ENCODE measurements at places on chromosomes 2 and 18.

DNA sequence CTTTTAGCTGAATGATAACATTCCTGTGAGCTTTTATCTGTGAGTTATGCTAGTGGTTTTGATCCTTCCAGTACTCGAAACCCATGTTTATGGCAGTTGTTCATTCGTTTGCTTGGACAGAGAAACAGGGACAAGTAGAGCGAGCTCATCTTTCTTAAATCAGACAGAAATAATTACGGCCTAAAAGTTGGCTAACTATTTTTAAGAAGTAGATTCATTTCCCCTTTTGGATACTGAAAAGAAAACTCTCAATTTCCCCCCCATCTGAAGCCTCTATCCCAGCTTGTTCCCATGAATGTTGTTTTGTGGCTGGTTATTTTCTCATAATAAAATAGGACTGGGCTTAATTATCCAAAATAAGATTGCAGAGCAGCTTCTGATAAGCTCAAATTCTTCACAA is 67.1 kb downstream of the ANTXR1 start:
- no peak for DNase-seq

- no peak for DNase-seq
Measured at GRCh38 chr2:107740300-107740699, 86.4 kb upstream of the RGPD4 start.

DNA sequence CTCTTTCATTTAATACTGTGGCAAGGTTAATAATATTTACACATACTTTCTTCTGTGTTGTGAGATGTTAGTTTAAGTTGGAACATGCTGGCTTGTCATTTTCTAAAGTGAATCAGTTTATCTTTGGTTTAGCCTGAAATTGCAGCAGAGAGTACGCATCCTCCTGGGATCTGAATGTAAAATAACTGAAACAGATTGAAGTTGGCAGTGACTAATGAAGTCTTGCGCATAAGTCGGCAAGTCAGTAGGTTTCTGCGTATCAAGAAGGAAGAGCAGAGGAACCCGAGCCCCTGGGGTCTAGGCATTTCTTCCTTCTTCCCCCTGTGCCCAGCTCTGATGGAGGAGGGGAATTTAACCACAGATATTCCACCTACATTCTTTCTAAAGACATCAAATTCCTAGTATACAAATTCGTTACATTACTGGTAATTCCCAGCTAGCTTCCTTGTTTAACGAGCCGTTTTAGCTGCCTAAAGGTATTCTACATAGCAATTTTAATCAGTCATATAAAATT is 392.1 kb upstream of the RAB12 start:
- no peak for DNase-seq

GRCh38 chr2:5749347-5749746 is 57.2 kb downstream of the SOX11 start:
- DNase-seq: no peak

GRCh38 chr2:10519394-10519740 is 71.2 kb upstream of the ODC1 start:
- no peak for DNase-seq

GRCh38 chr18:59546188-59546587 is 151.0 kb downstream of the CCBE1 start:
- no peak for DNase-seq

DNA sequence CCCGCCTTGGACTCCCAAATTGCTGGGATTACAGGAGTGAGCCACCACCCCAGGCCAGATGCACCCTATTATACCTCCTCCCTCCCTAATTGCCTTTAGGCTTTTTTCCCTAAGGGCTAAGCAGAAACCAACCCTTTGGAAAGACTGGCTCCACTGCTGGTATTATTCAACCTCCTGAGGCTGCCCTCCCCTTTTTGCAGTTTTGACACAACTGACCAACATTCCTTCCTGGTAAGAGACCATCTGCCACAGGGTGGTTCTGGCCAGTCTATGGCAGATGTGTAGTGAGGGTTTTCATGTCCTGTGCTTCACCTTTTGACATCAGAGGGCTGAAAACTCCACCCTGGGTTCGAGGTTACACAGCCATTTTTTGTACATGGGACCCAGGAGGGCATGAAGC is 1785.3 kb upstream of the CELF4 start:
- no peak for DNase-seq

- DNase-seq: no peak
Measured at GRCh38 chr18:36547544-36547943, 250.0 kb downstream of the FHOD3 start.

- DNase-seq: no peak
Measured at GRCh38 chr2:17538844-17539554, 1.5 kb upstream of the VSNL1 start.
